ENCODE measurements at places on chromosomes 4 and X.

DNA sequence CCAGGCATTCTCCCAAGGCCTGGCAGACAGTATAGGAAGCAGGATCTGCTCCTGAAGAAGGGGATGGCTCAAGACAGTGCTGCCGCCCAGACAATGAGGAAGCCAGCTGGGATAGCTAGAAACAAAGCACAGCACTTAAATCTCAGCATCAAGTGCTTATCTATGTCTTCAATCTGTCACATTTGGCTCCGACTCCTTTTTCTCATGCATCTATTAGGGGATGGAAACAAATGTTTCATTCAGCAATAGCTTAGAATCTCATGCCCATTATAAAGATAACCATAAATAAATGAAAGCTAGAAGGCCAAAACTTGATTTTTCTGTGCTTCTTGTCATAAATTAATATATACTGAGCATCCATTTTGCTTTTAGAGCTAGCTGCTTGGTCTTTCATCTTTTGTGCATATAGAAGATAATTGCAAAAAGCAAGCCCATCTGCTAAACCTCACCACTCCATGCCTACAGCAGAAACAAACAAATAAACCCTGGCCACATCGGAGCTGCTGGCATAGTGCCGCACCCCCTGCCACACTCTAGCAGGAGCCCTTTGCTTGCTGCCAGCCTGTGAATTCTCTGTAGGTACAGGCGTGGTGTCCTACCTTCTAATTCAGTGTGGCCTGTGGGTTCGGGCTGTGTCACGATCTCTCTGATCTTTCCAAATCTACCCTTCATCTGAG is 75.9 kb downstream of the AASDH start:
- DNase-seq = no peak

- DNase-seq = peak; percentile 18
Observed at GRCh38 chr4:90099812-90100211, 27.4 kb upstream of the CCSER1 start.

GRCh38 chr4:62256479-62256878 is 1056.4 kb downstream of the ADGRL3 start:
- no peak for DNase-seq

DNA sequence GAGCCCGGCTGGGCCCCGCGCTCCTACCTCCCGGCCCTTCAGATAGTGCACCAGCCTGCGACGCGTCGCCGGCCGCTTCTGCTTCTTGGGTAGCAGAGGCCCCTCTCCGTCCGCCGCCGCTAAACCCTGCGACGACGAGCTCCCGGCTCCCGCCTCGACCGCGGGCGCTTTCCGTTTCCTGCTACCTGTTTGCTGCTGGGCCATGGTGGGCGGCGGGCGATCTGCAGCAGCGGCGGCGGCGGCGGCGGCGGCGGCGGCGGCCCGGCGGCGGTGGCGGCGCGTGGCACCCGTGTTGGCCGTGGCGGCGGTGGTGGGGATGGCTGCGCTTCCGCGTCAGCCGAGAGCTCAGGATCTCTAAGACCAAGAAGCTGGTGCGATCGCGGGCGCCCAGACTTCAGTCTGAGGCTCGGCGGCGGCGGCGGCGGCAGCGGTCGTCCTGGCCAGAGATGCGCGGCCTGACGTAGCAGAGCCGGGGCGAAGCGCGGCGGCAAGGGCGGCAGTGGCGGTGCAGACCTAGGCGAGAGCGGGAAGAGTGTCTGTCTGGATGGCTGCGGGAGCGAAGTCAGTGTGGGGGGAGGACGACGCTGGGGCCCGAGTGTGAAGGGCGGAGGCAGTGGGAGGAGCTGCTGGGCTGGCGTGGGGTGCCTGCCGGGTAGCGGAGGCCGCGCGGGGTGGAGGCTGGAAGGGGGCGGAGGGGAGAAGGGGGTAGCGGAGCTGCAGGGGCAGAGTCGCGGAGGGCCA is at the start of gene DCAF12L2:
TSS of gene DCAF12L2 (minus strand) at position 569 of the 741 bp plus-strand sequence. CDS start at position 204, 365 bp downstream.
- peak; percentile 1 for DNase-seq

GRCh38 chrX:134670134-134670924 is 12.1 kb upstream of the PLAC1 start:
- DNase-seq = peak; percentile 58

DNA sequence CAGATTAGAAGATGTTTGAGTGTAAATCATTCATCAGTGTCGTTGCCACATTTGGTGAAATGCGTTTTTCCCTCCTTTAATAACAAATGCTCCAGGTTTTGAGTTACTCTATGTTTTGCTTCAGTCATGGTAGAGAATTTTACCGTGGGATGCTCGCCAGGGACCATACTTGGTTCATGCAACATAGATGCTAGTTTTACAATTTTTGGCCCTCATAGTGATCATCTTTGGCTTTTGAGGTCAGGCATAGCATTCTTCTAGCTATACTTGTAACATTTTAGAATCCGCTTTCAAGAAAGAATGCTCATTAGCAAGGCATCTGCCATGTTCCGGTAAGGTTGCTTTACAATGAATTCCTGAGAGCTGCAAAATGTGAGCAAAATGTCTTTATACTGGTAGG is 147.2 kb downstream of the SPCS3 start:
- no peak for DNase-seq

GRCh38 chr4:134470544-134470943 is 269.0 kb upstream of the PABPC4L start:
- DNase-seq = peak; percentile 1

DNA sequence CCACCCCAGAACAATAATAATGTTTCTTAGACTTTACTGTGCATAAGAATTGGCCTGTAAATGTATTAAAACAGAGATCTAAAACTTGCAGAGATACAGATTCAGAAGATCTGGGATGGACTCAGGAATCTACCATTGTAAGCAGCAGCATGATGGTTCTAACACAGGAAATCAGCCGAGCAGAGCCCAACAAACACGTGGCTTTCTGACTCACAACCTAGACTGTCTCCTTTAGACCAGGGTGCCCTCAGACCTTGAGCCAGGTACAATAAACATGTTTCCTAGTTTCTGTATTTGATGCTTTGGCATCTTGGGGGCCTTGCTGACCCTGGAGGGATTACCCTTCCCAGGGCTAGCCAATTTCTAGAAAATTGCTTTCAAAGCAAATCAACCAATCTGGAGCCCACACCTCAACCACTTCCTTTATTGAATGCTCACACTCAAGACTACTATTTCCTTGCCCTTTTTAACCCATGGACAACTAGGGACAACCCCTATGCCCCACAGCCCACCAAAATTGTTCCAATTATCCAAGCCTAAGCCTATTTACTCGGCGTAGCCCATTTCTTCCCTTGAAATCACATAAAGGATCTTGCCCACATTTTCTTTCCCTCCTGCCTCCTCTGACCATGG is 80.5 kb downstream of the TBC1D9 start:
- DNase-seq = peak; percentile 73

- DNase-seq = no peak
Observed at GRCh38 chr4:158863296-158863695, 94.5 kb downstream of the FNIP2 start.

- DNase-seq = peak; percentile 67
Observed at GRCh38 chr4:83320548-83320947, 14.1 kb downstream of the HPSE start.

DNA sequence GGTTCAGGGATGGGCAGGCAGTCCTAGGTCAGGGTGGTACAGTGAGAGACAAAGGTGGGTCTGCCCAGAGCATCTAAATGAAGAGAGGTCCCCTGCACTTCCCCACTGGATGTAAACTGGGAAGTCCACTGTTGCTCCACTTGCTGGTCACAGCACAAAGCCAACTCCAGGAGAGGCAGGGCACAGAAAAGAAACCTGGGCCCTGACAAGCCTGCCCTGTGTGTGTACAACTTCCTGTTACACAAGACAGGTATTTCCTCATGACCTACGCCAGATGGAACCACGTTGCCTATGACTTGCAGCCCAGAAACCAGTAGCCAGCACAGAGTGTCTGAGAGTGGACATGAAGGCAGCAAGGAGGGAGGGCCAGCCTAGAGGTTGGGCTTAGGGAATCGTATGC is 161.8 kb downstream of the SH3KBP1 start:
- DNase-seq = peak; percentile 56

DNA sequence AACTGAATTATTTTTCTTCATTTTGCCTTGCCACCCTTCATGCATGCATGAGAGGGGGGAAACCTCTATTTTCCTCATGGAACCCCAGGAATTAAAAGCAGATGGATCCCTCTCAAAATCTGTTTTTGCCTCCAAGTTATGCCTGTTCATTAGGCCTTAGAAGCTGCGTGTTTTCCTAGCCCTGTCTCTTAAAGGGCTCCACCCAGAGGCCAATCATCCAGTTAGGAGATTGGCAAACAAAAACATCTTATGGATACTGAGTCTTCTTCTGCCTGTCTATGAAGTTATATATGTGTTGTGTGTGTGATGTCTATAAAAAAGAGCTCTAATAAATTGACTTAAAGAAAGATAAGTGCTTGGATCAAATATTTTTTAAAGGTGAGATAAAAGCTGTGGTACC is 142.9 kb downstream of the ANAPC10 start:
- peak; percentile 7 for DNase-seq

DNA sequence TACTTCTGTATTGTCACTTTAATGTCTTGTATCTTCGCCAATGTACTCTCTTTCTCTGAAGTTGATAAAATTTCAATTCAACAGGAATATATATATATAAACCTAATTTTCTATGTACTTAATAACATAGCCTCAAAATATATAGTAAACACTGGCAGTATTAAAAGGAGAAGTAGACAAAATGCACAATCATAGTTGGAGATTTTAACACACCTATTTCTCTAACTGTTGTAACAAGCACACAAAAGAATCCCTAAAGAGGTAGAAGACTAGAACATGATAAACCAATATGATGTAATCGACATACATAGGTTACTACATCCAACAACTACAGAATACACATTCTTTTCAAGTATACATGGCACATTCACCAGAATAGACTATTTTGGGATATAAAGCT is 65.5 kb downstream of the ZNF81 start:
- DNase-seq = no peak

DNA sequence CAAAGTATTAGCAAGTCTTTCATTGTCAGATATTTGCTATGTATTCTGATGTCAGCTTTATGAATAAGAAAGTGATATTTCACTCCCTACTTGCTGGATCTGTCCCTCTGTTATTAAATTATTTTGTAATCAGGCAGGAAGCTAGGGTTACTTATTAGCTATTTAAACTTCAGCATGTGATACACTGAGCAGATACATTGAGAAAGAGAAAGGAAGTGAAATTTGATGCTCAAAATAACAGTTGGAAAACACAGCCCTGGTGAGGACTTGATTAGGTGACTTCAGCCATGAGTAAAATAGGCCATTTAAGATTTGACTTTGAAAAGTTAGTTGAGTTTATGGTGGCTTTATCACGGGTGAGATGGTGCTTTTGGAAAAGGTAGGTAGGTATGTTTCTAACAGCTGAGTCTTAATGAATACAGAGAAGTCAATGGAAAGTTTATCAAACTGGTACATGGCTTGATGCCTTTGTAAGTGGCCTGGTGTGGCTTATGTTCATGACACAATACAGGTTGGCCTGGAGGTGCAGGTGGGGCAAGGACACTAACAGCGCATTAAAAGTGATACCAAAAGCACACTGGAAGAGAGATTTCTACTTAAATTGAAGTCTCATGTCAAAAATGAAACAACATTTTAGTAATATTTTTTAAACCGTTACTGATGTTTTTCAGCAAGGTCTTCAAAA is 321.2 kb upstream of the SPOCK3 start:
- no peak for DNase-seq

GRCh38 chr4:155929833-155930232 is 23.8 kb downstream of the CTSO start:
- no peak for DNase-seq

GRCh38 chr4:153318696-153319320 is 25.7 kb upstream of the MND1 start:
- DNase-seq = peak; percentile 58

DNA sequence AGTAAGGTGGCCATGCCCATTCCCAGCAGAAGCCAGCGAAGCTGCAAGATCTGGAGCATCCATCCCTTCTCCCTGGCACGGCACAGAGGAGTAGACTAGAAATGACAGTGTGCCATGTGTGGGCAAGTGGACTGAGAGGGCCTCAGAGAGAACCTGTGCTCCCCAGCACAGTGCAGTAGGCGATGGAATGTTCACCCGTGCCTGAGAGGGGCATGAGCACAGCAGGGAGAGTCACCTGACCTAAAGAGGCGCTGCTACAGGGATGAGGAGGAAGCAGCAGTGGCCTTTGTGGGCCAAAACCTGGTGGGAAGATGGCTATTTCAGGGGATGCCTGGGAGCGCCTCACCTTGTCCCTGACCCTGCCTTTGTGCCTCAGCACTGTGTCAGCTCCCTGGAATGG is 8.0 kb upstream of the CDKN2AIP start:
- DNase-seq = no peak

GRCh38 chr4:113012786-113013185 is 36.7 kb upstream of the ANK2 start:
- DNase-seq = no peak

- DNase-seq = no peak
Observed at GRCh38 chr4:78885598-78885997, 53.6 kb downstream of the PAQR3 start.

GRCh38 chrX:57680160-57680559 is at the start of gene NLRP2B:
Gene NLRP2B, minus strand, starts transcription at chrX:57680260.
- no peak for DNase-seq

- DNase-seq = no peak
Observed at GRCh38 chr4:128549636-128550035, 259.9 kb upstream of the JADE1 start.

GRCh38 chr4:131426023-131426758 is 1722.9 kb upstream of the PCDH10 start:
- DNase-seq = no peak

DNA sequence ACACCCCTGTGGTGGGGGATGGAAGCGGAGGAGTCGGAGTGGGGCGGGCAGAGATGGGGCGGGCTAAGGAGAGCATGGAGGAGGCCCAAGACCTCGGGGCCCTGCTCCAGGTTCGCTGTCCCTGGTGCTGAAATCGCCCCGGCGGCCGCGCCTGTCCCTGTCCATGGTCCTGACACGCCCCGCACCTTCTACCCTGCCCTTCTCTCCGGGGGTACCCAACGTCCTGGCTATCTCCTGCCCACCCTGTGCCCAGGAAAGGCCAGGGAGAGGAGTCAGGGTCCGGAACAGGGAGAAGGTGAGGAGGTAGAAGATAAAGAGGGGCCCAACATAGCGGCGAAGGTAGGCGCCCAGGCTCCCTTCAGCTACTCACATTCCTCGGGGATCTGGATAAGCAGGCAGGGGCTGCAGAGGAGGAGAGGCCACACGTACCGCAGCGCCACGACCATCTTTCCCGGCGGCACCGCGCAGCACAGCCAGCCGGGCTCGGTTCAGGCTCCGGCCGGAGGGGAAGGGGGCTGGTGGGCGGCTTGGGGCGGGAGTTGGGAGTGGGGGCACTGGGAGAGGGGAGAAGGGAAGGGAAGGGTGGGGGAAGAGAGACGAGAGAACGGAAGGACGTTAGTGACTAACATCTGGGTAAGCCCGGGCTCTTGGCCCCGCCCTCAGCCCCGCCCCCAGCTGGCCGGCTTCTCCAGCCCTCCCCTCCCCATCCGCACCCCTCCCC is 10.4 kb downstream of the L1CAM start:
- DNase-seq = peak; percentile 5

GRCh38 chr4:19944806-19945205 is 306.9 kb upstream of the SLIT2 start:
- DNase-seq = no peak

Measured in iris pigment epithelial cell (primary cell).